CD4-positive, alpha-beta memory T cell (primary cell): ENCODE measurements at places on chromosomes 4 and X.

DNA sequence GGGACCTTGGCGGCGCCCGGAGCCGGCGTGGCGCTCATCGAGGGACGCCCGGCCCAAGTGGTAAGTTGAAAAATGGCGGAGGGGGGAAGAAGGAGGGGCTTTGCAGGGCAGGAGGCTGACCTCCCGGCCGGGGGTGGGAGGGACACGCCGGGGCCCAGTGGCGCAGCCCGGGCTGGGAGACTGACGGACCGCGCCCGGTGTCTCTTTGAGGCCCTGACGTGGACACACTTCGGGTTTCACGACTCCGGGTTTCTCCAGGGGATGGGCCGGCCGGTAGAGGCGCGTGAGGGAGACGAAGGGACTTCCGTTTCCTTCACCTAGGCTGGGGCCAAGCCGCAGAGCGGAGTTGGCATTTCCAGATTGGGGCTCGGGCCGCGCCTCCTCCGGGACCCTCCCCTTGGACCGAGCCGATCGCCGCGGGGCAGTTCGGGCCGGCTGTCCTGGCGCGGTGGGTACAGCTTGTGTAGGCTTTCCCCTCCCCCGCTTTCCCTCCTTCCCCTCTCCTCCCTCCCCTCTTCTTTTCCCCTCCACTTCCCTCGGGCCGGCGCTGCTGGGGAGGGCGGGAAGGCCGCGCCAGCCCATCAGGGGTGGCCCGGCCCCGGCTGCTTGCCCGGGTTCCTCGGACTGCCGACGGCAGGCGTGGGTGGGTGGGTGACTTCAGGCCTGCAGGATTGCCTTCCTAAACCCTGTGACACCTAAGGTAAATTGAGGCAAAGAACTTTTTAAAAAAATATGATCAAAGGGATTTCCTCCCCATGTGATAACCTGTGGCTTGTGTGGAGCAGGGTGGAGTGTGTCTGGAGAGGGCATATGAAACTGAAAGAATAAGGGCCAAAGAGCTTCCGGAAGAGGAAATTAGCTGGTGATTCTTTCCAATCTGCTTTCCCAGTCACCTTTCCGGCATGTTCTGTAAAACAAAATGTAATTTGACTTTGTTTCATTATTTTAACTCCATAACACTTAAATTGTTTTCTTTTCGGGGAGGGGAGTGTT lies at the start of gene XIAP:
XIAP (plus strand) TSS at position 208 of the 993 bp plus-strand sequence. CDS start 25,610 bp downstream, outside the sequence.
- peak; percentile 67 for DNase-seq

DNA sequence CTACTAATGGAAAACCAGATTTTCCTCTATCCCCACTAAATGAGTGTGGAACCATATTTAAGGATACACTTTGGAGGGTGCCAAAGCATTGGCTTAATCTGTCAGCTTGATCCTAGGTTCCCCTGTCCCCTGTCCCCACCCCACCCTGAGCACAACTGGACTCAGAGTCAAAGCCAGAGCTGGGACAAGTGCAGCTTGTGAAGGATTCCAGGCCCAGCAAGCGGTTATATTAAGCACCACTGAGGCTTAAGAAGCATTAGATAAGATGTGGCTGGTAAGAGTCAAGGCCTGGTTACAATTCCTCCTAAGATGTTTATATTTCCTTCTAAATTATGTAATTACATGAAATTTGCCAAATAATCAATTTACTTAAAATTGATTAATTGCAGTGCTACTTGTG lies 350.0 kb upstream of the GATB start:
- DNase-seq, result no peak

DNA sequence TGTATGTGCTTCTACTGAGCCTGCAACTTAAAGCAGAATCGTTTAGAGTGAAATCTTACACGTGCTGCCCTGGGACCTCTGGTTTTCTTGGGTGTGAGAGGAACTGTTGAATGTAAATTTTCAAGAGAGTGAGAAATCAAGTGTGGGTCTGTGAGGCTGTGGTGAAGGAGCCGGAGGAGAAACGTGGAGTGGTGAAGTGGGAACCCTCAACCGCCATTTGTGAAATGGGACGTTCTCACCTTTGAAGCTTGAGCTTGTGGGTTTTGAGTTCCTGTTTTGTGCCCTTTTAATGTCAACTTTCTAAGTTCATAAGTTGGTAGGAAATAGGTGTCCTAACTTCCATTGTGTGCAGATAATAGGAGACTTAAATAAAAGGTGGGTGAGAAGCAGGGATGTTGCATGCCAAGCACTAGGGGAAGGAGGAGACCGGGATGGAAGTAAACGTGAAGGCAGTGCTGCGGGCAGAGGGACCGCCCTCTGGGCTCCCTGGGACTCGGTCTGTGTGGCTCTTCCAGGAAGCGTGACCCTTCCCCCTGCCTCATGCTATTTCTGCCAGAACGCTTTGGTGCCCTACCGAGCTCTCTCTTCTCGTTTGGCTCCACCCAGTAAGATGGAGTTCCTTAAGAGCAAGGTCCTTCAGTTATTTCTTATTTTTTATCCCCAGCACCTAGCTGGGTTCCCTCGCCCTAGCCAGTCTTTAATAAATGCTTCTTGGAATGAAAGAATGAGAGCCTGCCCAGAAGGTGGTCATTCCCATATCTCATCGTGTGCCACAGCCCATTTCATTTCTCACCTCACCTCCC lies 56.0 kb downstream of the TMEM131L start:
- DNase-seq, result peak; percentile 75

- DNase-seq, result no peak
Measured at GRCh38 chr4:138838251-138838650, 177.3 kb upstream of the NOCT start.

GRCh38 chr4:78039678-78040077 lies 17.4 kb upstream of the FRAS1 start:
- no peak for DNase-seq

DNA sequence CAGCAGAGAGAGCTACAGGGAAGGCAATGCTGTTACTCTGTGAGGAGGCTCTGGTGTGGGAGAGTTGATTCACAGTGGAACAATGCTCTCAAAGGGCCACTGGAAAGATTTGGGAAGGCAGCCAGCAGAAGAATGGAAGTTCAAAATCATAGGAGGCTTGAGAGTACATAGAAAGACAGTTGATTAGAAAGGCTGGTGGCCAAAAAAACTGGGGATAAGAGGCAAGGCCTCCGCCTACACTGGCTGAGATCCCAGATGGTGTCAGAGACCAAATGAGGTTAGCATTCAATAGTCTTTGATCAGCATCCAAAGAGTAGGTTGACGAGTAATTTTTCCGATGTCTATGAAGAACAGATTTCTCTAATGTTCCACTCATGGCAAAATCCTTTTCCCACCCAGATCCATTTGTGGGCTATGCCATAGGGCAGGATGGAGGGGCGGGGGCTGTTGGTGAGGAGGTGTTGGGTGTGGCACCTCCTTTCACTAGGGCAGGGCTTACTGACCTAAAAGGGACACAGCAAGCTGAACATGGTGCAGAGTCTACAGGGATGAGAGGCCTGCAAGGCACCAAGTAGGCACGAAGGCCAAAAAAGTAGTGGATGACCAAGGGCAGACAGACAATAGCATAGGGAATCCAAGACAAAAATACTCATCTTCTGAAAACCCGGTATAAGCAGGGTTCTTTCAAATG lies 15.1 kb downstream of the TEC start:
- no peak for DNase-seq

DNA sequence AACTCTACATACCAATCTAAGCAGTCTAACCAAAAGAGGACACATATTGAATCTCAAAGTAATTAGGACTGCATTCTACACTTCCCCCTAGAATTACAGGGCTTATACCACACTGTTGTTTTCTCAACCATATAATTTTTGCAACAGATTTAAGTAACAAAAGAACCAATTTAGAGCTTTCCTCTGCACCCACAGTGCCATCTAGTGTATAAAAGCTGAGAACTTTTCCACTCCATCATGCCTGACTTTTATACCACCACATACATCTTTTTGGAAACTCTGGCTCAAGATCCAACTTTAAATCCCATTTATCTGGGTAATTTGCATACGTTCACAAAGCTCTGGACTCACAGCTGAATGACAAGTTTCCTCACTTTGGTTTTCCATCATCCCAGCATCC lies 99.5 kb downstream of the EFHC2 start:
- DNase-seq, result no peak

DNA sequence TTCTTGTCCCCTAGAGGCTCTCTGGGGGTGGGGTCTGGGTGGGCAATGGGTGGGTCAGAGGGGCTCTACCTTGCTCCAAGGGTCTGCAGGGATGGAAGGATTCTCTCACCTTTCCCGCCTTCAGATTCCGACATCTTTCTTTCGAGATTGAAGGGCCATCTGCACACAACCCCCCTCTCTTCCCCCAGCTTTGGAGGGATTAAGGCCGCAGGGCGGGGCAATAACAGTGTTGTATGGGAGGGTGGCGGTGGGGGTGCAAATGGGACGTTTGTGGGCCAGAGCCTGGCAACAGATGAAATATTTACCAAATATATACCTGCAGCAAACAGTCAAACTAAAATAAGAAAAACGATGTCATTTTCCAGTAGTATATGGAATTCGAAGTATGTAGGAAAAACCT lies at the start of gene CACNA1F:
CACNA1F (minus strand) TSS at position 165 of the 400 bp plus-strand sequence; CDS start at position 134, 31 bp downstream.
- DNase-seq, result no peak

- no peak for DNase-seq
Measured at GRCh38 chr4:188414441-188414840, 275.2 kb downstream of the TRIML1 start.

DNA sequence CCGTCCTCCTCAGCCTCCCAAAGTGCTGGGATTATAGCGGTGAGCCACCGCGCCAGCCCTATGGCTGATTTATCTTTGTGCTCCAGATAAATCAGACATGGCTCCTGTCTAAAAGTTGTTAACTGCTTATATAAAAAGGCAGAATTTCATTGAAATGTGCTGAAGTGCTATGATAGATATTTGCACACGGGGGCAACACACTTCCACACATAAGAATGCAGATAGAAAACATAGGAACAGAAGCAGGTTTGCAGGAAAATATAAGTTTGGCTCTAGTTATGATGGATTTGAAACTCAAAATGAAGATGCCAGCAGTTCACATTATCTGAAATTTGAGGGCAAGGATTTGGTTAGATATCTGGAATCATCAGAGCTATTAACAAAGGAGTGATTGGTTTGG lies 163.1 kb upstream of the SLITRK2 start:
- DNase-seq, result no peak

- no peak for DNase-seq
Measured at GRCh38 chr4:60033826-60034225, 1166.3 kb upstream of the ADGRL3 start.

DNA sequence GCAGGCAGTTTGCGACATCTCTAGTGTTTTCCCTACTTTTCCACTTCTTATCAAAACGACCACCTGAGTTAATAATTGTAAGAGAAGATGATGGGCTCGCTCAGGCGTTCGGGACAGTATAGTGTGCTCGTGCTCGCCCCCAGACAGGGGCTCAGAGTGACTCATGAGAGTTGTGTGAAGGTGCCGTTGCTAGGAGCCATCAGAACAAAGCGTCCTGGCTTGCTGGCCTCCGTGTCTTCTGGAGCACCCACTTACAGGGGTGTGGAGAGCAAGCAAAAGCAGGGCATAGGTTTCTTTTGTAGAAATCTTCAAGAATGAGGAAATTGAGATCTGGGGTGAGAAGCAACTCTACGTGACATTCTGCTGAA lies 73.0 kb upstream of the ADGRG2 start:
- no peak for DNase-seq

DNA sequence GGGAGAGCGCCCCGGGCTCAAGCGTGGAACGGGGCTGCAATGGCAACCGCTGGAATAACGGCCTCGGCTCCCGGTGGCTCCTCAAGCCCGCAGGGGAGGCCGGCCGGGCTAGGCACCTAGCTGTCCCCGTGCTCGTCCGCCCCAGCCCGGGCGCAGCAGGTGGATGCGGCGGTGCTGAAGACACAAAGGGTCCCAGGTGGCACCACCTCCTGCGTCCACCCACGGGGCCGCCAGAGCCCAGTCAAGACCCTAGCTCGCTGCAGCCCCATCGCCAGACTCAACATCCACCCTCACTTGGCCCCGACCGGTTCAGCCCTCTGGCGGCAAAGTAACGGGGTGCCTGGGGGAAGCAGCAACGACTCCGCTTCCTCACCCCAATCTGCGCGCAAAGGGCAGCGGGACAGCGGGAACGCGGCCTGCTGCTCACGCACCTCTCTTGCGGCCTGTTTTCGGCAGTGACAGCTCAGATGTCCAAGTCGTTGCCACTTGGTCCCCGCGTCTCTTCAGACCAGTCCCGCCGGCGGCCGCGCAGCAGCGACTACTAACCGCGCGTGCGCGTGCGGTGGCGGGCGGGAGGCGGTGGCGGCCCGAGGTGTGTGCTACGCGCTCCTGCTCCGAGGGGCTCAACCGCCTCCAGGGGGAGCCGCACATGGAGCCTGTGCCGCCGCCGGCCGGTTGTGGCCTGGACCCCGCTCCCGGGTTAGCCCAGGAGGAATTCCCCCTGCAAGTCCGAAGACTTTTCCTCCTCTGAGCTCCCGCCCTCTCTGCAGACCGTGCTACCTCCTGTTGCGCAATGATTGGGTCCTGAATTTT lies at the start of gene CLGN:
CLGN (minus strand) TSS at position 543 of the 813 bp plus-strand sequence. CDS start 14,570 bp downstream, outside the sequence.
- DNase-seq, result peak; percentile 21

DNA sequence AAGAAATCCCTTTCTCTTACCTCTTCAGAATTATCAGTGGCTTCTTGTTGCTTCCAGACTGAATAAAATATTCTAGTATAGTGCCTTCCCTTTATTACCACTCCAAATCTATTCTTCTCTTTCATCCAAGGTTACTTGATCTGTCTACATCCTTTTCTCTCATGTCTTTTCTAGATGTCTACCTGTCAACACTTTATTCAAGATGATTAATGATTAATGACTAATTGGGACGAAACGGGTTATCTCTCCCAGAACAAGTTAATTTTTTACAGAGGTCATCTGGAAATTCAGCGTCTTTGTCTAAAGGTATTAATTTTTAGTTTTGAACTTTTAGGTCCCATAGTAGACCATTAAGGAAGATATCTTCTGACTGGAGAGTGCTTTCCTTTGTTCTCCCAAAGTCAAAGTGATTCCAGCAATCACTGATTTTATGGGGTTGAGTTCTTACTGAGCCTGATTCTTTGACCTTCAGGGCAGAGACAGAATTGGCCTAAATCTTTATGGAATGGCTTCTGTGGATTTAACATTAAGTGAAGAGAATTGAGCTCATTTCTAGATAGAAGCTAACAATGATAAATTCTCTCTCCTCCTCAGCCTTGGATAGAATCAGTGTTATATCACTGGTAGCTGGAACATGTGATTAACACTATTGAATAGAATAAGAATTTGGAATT lies 335.4 kb upstream of the TEX13C start:
- no peak for DNase-seq

DNA sequence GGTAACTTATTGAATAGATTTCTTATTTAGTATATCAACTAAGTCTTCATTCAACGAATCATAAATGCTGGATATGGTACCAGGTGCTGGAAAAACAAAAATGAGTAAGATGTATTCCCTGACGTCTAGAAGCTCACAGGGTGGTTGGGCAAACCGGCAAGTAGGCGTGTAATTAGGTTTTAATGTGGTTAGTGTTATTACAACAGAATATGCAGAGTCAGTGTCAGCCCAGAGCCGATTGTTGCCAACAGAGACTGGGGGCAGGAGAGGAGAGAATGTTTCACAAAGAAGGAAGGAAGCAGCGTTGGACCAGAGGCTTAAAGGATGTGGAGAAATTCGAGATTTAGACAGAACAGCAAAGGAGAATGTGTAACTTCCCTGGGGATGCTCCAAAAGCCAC lies 111.7 kb downstream of the TENM3 start:
- DNase-seq, result no peak

GRCh38 chr4:167555338-167556022 lies 321.2 kb upstream of the SPOCK3 start:
- no peak for DNase-seq

- DNase-seq, result no peak
Measured at GRCh38 chr4:90543419-90544170, 416.4 kb downstream of the CCSER1 start.

GRCh38 chrX:11739776-11740175 lies 18.3 kb upstream of the MSL3 start:
- no peak for DNase-seq

- DNase-seq, result peak; percentile 14
Measured at GRCh38 chrX:15838017-15838416, 16.6 kb downstream of the AP1S2 start.

GRCh38 chrX:44906041-44906440 lies 33.1 kb downstream of the KDM6A start:
- DNase-seq, result no peak
